DMS79 (cell line): ENCODE measurements at places on chromosomes 13 and 19.
A peak's percentile ranks its signal among the peaks of the same experiment; 100 is the strongest.

GRCh38 chr19:3981373-3981735 lies 3.9 kb downstream of the EEF2 start:
- no peak for DNase-seq

DNA sequence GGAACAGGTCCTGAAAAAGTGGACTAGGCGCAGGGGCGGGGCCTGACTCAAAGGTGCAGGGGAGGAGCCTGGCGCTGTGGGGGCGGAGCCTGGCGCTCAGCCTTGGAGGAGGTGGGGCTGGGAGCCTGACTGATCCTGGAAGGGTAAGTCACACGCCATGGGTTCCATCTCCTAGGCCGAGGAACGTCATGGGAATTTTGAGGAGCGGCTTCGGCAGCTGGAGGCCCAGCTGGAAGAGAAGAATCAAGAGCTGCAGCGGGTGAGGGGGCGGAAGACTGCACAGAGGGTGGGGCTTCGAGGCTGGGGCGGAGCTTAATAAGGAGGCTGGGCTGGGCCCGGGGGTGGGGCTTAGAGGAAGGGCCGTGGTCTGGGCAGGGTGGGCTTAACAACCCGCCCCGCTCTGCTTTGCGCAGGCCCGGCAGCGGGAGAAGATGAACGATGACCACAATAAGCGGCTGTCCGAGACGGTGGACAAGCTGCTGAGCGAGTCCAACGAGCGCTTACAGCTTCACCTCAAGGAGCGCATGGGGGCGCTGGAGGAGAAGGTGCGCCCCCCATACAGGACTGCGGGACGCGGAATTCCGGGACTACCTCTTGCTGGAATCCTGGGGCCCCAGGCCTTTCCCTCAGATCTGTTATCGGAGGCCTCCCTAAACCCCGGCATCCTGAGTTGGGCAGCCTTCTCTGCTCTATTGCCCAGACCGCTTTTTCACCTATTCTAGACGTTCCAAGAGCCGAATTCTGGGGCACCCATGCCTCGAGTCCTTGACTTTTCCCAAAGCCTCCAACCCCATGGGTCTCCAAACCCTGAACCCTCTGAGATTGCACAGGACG lies 14.5 kb downstream of the PPFIA3 start:
- no peak for DNase-seq

- no peak for DNase-seq
These were observed 22.0 kb upstream of the ASPDH start for GRCh38 chr19:50535672-50536187.

- peak; percentile 91 for DNase-seq
These were observed at the start of gene ZSCAN18 for GRCh38 chr19:58097781-58098681. Gene ZSCAN18, minus strand, starts transcription at chr19:58098231. Its CDS starts 7,964 bp downstream, at chr19:58090267.

DNA sequence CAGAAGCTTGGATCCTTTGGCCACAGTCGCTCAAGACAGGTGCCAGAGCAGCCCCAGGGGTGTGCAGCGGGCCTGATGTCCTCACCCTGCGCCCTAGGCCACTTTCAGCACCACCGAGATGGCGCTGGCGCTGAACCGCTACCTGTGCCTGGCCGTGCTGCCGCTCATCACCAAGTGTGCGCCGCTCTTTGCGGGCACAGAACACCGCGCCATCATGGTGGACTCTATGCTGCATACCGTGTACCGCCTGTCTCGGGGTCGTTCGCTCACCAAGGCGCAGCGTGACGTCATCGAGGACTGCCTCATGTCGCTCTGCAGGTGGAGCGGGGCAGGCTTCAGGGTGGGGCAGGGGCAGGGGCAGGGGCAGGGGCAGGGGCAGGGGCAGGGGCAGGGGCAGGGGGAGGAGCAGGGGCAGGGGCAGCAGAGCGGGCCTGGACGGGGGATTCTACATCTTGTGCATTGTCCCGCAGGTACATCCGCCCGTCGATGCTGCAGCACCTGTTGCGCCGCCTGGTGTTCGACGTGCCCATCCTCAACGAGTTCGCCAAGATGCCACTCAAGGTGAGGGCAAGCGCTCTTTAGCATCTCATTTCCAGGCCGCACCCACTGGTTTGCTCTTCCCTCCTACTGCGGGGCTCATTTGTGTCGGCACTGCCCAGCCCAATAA lies 69.1 kb downstream of the RYR1 start:
- no peak for DNase-seq

GRCh38 chr13:39542361-39542760 lies 60.6 kb downstream of the LHFPL6 start:
- no peak for DNase-seq

- DNase-seq, result no peak
These were observed 1.4 kb upstream of the USF2 start for GRCh38 chr19:35267353-35267817.

GRCh38 chr19:32802840-32803239 lies 66.7 kb downstream of the SLC7A9 start:
- no peak for DNase-seq

- no peak for DNase-seq
These were observed 4.6 kb downstream of the EPN1 start for GRCh38 chr19:55679343-55680257.

DNA sequence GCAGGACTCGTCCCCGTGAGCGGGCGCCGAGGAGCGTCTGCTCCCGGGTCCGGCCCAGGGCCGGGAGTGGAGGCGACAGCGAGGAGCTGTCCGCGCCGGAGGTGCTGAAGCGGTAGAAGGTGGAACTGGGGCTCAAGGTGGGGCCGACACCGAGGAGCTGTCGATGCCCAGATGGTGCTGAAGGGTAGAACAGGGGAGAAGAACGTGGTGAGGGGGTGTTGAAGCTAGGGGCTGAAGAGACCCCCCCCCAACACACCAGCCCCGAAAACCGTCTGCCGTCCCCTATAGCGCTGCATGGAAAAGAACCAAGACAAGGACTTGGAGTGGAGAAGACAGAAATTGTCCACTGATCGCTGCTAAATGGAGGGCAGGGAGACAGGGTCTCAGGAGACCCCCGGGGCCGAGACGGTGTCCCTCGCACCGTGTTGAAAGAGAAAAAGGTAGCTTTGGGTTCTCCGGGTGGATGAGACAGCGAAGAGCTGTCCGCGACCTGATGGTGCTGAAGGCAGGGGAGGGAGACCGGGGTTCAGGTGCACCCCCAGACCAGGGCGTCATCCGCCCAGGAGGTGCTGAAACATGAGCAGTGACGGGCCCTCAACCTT lies 7.1 kb upstream of the PDE4C start:
- DNase-seq, result no peak

- no peak for DNase-seq
These were observed 38.7 kb downstream of the ATP11A start for GRCh38 chr13:112728375-112729126.

DNA sequence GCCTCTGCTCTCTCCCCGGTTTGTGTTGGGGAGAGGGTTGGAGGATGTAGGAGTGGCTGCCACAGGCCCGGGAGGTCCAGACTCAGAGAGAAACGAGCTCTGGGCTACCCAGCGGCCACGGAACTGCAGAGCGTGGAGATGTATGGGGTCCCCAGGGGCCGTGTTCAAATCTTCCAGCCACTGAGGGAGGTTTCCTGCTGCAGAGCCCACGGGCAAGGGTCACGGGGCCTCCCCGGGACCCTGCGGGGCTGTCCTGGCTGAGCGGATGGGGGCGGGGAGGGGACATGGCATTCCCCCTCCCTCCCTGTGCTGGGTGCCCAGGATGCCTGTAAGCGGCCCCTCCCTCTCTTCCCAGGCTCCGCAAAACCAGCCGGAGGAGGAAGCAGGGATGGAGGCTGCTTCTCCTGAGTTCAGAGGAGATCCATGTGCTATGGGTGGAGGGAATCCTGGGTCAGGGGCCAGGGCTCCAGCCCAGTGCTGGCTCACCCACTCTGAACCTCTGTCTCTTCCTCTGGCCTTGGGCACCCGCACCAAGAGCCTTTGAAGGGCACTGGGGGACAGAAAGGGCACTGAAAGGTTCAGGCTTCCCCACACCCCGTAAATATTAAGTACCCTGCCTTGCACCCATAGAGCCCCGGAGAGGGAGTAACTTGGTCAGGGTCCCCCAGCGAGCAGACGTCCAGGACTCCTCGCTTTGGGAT lies 22.6 kb downstream of the SMIM24 start:
- no peak for DNase-seq

- DNase-seq, result no peak
These were observed 5.4 kb upstream of the CDC37 start for GRCh38 chr19:10408511-10409283.

DNA sequence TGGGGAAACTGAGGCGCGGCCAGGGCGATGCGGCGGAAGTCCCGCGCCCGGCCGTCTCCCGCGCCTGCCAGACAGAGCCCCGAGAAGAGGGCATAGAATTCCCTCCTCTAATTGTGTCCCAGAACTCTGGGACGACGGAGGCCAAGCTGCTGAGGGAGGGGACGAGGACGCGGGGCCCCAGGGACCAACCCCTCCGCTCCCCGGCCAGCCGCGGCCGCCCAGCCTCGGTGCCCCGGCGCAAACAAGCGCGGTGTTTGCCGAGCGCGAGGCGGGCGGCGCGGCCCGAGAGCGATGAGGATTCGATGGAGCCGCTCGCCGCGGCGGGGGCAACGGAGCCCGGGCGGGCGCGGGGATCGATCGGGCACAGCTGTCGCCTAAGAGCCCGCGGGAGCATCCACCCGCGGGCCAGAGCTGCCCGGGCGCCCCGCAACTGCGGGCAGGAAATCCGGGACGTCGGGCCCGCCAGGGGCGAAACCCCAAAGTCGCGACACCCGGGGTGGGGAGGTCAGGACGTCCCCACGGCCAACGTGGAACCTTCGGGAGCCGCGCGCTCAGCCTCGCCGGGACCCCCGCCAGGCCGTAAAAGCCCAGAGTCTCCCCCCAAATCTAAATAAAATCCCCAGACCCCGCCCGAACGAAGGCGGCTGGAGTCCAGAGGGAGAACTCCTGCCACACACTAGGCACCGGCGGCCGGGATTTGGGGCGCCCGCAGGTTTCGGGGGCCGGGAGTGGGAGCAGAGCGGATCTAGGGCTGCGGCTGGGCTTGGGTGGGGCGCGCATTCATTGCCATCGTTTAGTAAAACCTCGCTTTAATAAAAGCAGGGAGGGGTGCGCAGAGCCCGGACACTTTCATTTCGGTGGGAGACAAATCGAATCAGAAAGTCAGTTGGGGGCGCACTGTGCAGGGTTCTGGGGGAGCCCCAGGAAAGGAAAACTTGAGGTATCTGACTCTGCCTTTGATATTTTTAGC lies 3.6 kb upstream of the ONECUT3 start:
- no peak for DNase-seq
